Right cardiac atrium (tissue), 5 donors: ENCODE measurements at places on chromosomes 3 and 15.

- DNase-seq, result no peak
Measured at GRCh38 chr3:137771401-137772213, 7.5 kb downstream of the SOX14 start.

DNA sequence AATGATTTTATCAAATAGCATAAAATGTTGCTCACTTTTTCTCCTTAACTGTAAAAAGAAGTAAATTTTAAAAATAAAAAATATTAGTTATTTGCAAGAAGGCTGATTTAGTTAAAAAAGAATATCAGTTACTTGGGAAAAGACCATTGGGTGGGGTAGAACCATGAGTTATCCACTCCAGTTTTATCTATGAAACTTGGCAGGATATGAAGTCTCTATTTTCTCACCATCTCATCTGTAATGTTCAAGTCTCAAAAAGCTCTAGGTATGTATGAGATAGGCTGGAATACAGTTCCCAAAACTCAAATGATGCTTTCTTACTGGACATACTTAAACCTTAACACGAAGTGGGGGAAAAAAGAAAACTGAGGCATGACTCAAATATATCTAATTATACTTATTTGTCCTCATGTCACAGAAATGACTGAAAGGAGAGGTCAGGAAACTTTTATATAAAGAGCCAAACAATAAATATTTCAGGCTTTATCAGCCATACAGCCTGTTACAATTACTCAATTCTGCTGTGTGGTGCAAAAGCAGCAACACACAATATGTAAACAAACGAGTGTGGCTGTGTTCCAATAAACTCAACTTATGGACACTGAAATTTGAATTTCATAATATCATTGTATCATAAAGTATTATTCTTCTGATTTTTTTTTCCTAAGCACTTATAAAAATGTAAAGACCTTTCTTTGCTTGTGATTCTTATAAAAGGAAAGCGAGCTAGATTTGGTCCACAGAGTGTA is 131.8 kb downstream of the TBL1XR1 start:
- no peak for DNase-seq

- no peak for DNase-seq
Measured at GRCh38 chr15:92662762-92663161, 7.2 kb upstream of the FAM174B start.

- no peak for DNase-seq
Measured at GRCh38 chr15:37481126-37481525, 380.8 kb upstream of the MEIS2 start.

GRCh38 chr15:67501836-67502461 is 19.0 kb upstream of the C15orf61 start:
- DNase-seq, result peak; percentile 34

- DNase-seq, result peak; percentile 90
Measured at GRCh38 chr15:75647370-75648155, at the start of gene SNX33. Gene SNX33, plus strand, starts transcription at chr15:75647912. Its CDS starts 1,191 bp downstream, at chr15:75649103.

DNA sequence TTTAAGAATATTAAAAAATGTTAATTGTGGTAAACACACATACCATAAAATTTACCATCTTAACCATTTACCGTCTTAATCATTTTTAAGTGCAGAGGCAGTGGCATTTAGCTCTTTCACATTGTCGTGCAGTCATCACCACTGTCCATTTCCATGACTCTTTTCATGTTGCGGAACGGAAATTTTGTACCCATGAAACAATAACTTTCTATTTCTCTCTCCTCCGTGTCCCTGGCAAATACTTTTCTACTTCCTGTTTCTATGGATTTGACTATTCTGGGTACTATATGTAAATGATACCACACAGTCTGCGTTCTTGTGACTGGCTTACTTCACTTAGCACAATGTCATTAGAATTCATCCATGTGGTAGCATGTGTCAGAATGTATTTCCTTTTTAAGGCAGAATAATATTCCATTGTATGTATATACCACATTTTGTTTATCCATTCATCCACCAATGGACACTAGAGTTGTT is 27.9 kb downstream of the AKAP13 start:
- DNase-seq, result no peak

DNA sequence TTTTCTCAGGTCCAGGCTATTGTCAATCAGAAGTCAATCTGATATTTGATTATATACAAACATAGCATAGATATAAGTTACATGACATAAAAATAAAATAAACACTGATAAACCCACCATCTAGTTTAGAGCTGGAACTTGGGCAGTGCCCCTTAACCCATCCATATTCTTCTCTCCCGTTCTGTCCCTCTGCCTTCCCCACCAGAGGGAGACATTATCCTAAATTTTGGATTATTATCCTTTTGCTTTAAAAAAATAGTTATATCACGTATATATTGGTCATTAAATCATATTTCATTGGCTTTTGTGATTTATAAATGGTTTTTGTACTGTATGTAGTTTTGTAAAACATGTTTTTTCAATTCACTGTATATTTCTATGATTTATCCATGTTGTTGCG is 107.9 kb downstream of the GMPS start:
- no peak for DNase-seq

- no peak for DNase-seq
Measured at GRCh38 chr3:102810937-102811336, 376.1 kb downstream of the ZPLD1 start.

GRCh38 chr15:31270767-31271166 is 55.9 kb upstream of the KLF13 start:
- DNase-seq, result peak; percentile 20

DNA sequence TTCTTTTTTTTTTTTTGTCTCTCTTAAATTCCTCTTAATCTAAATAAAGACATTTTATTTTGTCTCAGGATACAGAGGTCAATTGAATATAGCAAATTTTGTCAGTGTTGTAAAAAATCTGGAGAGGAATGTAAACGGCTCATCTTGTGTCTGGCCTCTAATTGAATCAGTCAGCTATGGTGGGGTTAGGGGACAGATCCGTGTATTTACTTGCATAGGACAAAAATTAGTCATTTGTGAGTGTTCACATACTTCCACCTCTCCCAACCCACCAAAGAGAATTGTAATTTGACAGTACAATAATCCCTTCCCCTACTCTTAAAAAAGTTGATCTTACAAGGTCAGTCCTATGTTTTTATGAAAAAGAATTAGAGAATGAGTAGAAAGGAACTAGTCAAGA is 18.3 kb downstream of the PPARG start:
- no peak for DNase-seq

DNA sequence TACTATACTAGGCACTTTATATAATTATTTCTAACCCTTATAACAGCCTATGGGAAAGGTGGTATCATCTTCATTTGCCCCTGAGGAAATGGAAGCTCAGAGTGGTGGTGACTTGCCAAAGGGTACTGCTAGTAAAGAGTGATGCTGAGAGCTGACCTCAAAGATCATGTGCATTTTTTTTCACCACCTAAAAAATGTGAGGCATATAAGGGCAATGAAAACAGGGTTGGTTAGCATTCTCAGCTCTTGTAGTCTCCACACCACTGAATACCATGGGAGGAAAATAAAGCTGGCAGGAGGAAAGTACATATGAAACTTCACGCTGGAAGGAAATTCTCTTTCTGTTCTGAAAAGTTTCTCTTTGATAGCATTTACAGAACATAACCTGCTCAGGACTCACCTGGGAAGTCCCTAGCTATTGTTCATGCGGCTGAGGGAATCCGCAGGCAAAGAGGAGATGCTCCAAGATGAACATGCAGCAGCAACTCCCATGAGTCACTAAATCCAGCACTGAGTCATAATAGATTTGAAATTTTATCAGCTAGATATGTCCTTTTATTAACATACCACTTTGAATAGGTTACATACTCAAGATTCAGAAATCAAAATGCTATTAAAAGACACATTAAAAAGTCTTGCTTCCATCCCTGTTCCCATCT is 17.3 kb downstream of the FAIM start:
- no peak for DNase-seq

DNA sequence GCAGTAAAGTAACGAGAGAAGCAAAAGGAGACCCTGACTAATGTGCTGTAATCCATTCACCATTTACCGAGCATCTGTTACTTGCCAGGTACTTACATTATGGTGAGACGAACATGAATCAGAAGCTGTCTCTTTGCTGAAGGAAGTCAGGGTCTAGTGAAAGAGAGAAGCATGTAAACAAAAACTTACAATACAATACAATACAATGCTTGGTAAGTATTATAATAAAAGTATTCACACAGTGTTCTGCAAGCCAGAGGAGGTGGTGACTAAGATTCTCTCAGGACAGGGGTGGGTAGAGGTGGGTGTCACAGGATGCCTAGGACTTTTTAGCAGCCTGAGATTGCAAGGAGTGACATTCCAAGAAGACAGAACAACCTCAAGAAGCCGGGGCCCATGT is 50.2 kb upstream of the MGA start:
- no peak for DNase-seq

DNA sequence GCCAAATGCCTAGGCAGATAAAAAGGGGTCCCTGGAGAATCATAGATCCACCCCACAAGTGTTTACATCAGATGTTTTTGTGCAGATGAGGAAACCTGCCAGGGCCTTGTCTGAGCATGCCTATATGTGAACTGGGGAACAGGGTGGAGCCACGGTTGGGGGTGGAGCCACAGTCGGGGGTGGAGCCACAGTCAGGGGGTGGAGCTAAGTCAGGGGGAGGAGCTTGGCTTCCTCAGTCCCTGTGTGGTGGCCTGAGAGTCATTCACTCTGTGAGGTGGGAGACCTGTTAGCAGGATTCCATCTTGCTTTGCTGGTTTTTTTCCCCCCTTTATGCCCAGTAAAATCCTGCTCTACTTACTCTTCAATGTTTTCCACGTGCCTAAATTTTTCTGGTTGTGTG is 57.8 kb upstream of the TGFBR2 start:
- DNase-seq, result no peak

DNA sequence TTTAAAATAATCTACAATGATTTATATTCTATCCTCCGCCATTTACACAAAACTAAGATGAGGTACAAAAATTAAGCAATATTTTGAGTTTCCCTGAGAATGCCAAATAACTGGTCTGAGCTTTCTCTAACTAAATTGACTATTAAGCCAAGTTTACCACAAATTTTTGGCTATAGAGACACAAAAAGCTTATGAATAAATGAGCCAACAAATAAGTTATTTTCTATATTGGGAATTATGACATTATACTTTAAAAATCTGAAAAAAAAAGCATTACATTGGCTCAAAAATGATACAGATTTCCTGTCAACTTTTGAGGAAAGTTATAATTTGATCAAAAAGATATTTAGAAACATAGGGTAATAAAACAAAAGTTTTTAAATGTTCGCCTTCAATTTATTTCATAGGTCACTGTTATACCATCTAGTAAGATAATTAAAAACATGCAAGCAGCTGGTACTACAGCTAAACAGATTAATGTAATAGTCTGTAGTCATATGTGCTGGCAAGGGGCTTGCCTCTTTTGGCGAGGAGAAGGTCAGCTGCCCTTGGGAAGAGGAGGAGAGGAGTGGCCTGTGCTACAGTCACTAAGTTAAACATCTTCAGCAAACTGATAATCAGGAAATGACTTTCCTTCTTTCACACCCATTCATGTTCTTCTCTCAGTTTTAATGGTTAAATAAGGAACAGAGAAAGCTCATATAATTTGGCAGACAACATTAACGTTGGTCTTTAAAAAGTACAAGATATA is 318.5 kb downstream of the TBC1D5 start:
- peak; percentile 29 for DNase-seq

GRCh38 chr15:58490086-58490887 is 58.5 kb downstream of the LIPC start:
- peak; percentile 88 for DNase-seq

DNA sequence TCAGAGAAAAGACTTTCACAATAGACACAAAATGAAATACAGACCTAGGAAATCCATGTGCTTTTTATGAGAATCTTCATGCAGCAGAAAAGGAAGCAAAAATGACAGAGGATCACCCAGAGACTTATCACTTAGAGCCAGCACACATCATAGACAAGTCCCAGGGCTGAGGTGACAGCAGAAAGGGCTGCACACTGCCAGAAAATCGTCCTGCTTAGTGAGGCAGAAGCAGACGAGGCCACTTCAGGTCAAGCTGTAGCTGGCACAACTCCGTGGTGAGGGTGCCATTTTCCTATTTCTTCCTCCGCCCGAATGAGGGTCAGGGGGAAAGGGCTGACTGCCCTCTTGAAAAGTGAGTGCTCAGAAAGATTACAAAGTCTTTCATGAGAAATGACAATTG is 95.9 kb upstream of the TNIK start:
- peak; percentile 24 for DNase-seq

DNA sequence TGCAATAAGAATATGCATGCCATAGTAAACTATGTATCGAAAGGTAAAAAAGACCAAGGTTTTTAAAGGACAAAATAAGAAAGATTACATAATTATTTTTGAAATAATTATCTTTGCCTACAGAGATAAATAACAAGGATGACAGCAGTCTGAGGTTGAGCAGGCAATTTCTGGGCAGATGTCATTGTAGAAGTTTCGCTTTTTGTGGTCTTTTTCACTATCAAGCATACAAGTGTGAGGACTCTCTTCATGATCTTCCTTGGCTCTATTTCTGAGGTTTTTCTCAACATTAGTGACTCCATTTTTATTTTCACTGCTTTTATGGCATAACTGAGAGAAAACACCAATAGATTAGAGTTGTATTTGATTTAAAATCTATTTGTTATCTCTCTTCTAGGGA is 1337.9 kb upstream of the EPHA6 start:
- no peak for DNase-seq

DNA sequence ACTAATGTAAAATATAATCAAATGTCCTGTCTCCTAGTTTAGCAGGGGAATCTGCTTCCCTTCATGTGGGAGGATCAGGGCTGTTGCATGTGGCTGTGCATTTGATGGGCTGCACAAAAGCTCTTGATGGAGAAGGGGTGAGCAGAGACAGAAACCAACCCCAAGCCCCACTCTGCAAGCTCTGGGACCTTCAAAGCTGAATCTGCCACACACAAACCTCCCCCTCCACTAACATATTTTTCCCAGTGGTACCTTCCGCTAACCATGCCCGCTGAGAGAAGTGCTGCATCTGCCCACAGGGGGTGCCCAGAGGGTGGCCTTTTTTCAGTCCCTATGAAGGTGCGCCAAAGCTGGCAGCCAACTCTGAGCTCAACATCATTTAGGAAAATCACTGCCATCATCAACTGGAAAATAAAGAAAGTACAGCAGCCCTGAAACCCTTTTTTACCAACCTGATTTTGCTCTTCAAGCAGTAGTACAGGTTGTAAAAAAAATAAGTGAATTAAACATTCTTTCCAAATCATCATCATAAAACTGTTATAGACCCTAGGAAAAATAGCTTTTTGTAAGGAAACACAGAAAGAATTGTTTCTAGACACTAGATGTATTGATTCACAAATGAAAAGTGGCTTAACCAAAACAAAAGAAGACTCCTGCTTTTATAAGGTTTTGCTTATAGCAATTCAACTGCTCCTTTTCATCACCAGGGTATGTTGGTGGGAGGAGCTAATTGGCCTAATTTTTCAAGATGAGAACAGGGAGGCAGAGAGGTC is 97.0 kb downstream of the HHLA2 start:
- DNase-seq, result no peak

DNA sequence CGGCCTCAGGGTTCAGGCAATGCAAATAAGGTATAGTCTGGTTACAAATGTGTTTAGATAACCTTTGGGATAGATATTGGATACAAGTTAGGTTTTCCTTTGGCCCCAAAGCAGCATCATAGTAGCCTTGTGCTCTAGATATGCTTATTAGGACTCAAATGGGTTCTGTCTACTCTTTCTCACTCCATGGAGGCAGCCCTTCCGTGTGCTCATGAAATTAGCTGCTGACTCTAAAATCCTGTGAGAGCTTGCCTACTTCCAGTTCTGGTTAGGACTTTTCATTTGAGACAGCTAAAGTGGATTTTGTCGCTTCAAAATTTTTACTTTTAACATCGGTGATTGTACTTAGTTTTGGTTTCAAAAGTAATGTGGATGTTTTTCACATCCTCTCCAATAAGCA is 1.6 kb downstream of the CDV3 start:
- DNase-seq, result no peak

GRCh38 chr3:19232566-19232965 is 84.3 kb downstream of the KCNH8 start:
- no peak for DNase-seq

- no peak for DNase-seq
Measured at GRCh38 chr15:38622304-38622703, 57.7 kb upstream of the RASGRP1 start.
